T-helper 2 cell (primary cell): ENCODE measurements at places on chromosomes 12 and 14.

DNA sequence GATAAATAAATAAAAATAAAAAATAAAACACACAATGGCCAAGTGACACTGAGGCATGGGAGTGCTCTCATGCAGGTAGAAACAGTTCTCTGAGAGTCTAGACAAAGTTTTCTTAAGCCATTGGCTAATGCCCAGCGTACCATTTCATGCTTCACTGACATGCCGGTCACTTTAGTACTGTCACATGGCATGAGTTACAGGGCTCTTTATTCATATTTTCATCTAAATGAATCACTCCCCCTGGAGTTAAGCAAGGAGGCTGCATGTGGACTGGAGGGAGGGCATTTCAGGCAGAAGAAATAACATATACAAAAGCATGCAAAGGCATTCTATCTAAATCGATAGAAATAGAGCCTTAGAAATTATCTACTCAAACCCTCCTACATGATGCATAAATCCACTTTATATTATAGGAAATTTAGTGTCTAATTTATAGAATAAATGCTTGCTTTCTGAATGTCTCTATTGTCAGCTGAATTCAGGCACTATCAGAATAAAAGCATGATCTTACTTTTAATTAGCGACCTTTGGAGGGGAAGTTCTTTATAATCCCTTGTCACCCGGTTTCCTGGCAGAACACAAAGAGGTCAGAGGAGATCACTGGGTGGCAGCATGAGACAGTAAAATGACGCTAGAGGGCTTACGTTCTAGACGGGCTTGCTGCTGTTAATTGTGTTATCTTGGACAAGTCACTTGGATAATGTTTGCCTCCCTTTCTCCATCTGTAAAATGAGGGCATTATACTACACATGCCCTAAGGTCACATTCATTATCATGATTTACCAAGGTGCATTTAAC lies 17.5 kb downstream of the DYRK4 start:
- no peak for DNase-seq

GRCh38 chr12:47903927-47904712 lies 674 bp downstream of the VDR start:
- DNase-seq = peak; percentile 46

GRCh38 chr12:67154901-67155300 lies 114.3 kb upstream of the CAND1 start:
- DNase-seq = no peak

- DNase-seq = no peak
Observed at GRCh38 chr12:76084863-76085519, 506 bp upstream of the NAP1L1 start.

DNA sequence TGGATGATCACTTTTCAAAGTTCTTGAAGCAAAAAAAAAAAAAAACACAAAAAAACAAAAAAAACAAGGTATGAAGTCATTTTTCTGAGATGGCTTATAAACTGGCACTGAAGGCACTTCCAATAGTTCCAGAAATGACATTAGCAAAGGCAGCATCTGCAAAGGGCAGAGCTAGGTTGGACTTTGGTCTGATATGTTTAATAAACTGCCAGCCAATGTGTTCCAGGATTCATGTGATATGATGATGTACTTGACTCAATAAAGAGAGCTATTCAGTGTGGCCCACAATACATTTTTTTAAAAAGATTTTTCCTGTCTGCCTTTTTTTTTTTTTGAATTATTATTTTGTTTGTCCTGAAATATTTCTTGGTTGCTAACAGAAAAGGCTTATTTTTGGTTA lies 79.6 kb downstream of the VRK1 start:
- DNase-seq = no peak

GRCh38 chr12:90305379-90305778 lies 596.7 kb upstream of the ATP2B1 start:
- DNase-seq = no peak

GRCh38 chr14:65222440-65222858 lies 120.1 kb upstream of the MAX start:
- peak; percentile 44 for DNase-seq

- DNase-seq = no peak
Observed at GRCh38 chr14:99412117-99413061, 68.3 kb downstream of the SETD3 start.
